ENCODE measurements at places on chromosomes 7 and 10.

- no peak for DNase-seq
Observed at GRCh38 chr10:60289800-60290199, 99.9 kb downstream of the ANK3 start.

DNA sequence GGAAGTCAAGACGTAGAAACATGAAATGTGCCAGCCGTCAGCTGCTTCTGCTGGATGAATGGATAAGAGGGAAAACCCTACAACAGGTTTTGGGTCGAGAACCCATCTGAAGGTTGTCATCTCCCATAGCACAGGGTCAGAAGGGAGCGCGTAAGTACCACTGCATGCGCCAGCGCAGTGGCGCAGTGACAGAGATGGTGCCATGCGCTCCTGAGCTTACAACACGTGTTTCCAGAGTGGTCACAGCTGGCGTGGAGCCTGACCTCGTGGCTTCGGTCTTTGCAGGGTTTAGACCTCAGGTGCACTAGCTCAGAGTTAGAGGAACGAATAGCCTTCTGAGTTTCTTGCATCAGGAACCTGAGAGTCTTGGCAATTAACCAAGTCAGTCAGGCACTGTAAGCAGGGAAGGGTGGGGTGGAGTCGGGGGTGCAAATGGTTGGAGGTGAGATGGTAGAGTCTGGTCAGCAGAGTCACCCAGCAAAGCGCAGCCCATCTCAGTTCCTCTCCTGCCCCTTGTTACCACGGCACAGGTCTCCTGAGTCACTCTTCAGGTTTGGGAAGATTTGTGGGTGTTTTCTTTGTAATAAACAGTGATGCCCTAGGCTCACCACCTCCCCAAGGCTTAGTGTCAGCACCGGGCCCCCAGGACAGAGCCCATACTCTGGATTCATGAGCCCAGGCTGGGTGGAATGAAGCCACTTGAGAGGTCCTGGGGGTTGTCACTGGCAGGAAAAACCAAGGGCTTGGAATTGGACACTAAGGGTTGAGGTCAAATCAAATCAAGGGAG is 84.1 kb upstream of the PPIF start:
- no peak for DNase-seq

- DNase-seq: no peak
Observed at GRCh38 chr7:106568680-106569499, 92.1 kb downstream of the CCDC71L start.

DNA sequence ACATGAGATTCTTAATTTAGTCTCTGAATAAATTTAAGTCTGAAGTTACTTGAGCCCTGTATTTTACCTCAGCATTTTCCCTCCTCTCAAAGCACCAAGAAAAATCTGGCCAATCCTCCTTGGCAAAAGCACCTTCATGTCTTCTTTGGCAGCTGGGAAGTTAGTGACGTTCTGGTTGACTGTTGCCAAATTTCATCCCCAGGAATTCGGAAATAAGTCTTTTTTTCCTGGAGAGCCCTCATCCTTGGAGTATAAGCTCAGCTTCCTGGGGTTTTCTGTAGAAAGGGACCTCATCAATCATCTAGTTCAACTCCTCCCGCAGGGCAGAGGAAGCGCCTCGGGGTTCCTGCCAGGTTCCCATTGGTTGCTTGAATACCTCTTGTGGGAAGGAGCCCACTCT is 377.6 kb downstream of the PHTF2 start:
- no peak for DNase-seq

DNA sequence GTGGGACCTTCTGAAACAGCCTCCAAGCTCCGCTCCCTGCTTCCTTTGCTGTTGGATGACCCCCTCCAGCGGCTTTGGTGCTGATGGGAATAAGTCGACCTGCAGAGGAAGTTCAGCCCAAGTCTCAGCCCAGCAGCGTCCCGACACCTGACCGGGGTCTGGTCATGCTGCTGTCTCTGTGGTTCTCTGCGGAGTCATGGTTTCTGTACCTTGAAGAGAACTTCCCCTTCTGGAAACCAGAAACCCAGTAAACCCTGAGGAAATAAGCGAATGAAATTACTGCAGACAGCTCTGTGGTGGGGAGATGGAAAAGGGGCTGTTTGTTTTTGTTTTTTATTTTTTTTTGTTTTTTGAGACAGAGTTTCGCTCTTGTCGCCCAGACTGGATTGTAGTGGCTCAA is 18.3 kb upstream of the ZNF12 start:
- DNase-seq: no peak

DNA sequence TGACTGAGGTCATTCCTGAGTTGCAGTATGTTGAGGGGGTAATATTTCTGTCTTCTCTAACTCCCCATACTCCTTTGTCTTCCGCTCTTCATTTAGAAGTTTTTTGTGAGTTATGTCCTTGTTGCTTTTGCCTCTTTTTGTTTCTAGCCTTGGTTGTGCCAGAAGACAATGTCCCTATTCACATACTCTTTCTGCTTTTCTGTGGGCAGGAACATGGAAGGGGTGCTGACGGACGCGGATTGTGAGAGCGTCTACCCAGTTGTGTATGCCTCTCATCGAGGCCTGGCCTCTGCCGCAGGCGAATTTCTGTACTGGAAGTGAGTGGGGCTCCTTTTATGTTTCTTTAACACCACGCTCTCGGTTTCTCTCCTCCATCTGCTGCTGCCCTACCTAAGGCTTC is 20.5 kb downstream of the STAG3 start:
- no peak for DNase-seq

- DNase-seq: no peak
Observed at GRCh38 chr10:24463611-24464426, 254.9 kb downstream of the KIAA1217 start.

- no peak for DNase-seq
Observed at GRCh38 chr7:4814433-4814832, 39.0 kb downstream of the AP5Z1 start.

DNA sequence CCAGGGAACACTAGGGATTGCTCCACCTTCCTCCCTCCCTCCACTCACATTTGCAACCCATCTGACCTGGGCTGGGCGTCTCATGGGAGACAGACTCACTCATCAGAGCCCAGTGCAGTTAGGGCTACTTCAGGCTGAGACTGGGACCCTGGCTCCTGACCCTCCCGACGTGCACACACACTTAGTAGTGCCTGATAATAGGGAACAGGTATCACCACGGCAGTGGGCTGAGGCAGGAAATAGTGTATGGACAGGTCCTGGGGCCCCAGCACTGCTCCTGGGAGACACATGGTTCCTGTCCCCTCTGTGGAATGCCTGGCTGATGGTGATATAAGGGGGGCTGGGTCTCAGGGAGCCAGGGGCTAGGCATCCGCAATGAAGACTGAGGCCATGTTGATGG is 14.3 kb downstream of the AQP1 start:
- DNase-seq: no peak

GRCh38 chr7:96670338-96671289 is 39.0 kb downstream of the SEM1 start:
- no peak for DNase-seq

DNA sequence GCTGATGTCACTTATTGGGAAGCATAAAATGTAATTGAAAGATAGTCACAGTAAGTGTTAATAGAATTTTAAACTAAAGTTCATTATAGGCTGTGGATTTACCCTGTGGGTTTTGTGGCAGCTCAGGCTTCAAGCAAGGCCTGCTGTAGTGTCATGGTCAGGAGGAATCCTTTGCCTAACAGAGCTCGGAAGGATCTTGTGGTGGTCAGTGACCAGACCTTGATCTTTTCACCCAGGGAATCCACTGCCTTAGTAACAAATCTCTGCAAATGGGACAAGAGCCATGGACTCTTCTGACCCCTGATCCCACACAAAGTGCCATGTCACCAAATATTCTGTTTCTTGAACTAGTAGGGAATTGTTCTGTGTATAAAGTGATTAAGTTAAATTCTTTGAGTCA is 20.6 kb upstream of the HDAC9 start:
- DNase-seq: no peak

- DNase-seq: no peak
Observed at GRCh38 chr7:25545124-25546008, 317.1 kb upstream of the NPVF start.

DNA sequence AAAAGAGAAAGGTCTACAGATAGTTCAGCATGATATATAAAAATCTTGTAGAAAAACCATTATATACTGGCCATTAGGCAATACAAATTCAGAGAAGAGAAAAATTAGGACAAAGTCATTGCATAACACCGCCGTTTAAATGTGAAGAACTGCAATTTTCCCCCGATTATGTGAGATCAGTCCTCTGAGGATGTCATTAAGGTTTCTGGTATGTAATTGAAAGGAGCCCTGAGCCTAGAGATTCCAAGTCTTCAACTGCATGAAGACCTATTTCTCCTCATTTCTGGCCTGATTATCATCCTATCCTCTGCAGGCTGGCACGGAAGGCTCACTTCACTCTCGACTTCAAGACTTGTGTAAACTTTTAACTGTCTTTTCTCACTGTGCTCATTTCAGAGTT is 395.3 kb downstream of the GALNT17 start:
- DNase-seq: no peak

DNA sequence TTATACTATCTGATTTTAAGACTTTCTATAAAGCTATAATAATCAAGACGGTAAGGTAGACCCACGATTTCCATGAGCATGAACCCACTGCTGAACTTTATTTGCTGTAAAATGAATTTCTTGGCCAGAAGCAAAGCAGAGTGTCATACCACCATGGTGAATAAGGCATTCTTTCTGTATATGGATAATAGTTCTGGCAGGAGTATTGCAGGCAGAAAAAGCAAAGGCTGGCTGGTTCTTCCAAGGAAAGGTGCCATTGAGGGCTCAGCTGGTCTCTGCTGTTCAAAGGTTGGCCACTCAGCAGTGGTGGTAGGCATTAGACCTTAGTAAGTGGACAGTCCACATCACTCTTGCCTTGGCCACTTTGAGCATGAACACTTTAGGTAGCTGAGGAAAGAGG is 104.1 kb upstream of the KCNMA1 start:
- DNase-seq: no peak

GRCh38 chr10:76769161-76769560 is 868.4 kb downstream of the KCNMA1 start:
- DNase-seq: no peak

GRCh38 chr10:63611078-63611477 is 89.9 kb downstream of the REEP3 start:
- no peak for DNase-seq

- no peak for DNase-seq
Observed at GRCh38 chr10:132291826-132292225, 15.9 kb downstream of the STK32C start.

GRCh38 chr10:31912898-31913850 is 15.5 kb downstream of the ARHGAP12 start:
- no peak for DNase-seq

DNA sequence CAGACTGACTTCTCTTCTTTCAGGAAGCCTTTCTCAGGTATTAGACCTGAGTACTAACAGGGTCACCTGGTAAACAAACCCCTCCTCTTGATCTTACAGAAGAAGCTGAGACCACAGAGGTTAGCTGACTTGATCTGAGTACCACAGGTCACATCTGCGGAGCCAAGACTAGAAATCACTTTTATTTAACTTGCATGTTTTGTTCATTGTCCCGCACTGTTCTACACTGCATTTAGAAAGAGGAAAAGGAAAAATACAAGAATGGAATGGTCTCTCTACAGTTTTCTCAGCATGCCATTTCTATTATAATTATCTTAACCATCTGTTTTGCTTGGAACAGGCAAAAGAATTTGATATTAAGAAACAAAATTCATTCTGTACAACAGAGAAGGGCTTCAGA is 245.6 kb upstream of the ETV1 start:
- DNase-seq: no peak

- no peak for DNase-seq
Observed at GRCh38 chr7:84274029-84274638, 79.5 kb upstream of the SEMA3A start.

DNA sequence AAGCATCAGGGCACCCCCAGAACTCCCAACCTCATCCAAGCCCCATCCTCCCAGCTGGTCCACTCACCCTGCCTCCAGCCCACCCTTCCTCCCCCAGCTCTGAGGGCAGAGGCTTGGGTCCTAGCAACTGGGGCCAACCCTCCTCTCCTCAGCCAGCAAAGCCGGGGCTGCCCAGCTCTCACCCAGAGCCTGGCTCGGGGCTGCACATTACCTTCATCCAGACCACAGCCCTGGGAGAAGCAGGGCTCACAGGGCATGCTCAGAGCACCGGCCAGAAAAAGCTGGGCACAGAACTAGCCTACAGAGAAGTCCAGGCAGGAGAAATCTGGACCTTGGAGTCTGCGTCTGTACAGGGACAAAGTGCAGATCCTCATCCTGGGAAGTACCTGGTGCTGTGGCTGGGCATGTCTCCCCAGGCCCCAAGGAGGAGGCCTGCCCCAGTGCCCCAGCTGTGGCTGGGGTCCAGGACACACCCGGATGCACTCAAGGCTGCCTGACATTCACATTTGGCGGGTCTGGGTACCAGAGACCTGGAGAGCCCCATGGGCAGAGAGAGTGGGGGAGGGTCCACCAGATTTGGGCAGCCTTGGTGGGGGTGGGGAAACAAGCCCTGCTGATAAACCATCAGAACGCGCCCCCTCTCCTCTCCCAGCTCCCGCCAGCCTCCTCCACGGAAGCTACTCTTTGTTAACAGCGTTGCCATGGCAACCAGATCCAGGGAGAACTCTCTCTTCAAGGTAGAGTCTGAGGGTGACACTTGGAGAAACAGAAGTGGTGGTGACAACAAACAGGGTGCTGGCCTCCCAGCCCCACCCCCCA is 5.1 kb downstream of the RASGEF1A start:
- DNase-seq: no peak

GRCh38 chr7:151115121-151115835 is 29.0 kb downstream of the AGAP3 start:
- peak; percentile 56 for DNase-seq

DNA sequence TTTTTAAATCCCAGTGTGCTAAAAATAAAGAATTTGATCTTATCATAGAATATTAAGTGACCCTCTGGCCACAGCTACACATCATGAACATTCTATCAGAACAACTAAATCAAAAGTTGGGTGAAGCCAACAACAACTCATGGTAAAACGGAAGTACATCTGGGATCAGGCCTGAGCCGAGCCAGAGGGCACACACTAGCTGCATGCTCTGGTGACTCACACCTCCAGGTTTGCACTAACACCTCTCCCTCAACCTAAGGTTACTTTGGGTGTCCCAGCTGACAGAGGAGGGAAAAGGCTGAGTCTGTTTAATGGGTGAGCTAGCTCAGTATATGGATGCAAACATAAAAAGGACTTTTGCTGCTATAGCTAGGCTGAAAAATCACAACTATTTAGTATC is 281.6 kb downstream of the HGF start:
- DNase-seq: no peak

GRCh38 chr10:24012249-24012803 is 196.6 kb upstream of the KIAA1217 start:
- no peak for DNase-seq

DNA sequence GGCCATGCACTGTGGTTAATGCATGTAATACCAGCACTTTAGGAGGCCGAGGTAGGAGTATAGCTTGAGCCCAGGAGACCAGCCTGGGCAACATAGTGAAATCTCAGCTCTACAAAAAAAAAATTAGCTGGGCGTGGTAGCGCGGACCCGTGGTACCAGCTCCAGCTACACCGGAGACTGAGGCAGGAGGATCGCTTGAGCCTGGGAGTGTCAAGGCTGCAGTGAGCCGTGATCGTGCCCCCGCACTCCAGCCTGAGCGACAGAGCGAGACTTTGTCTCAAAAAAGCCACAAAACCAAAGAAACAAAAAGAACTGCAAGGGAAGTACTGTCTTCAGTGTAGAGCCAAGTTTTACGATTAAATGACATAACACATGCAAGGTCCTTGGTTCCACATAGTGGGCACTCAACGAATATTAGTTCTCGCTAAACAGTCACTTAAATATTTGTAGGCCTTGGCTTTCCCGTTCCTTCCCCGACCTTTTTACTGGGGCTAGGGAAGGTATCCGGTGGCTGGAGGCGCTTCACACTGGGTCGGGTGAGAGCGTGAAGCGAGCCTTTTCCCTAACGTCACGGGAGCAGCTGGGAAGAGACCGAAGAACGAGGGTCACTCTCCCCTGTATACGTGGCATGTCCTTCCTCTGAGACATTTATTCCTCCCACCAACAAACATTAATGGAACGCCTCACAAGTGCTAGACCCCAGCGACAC is 993 bp upstream of the SND1 start:
- no peak for DNase-seq

Measured in stimulated activated CD4-positive, alpha-beta T cell treated with anti-CD3 and anti-CD28 coated beads, Interleukin-4, amount 100 ng/mL, for 1 hour (primary cell).